ENCODE measurements at places on chromosomes 1 and 21.
A peak's percentile ranks its signal among the peaks of the same experiment; 100 is the strongest.

- peak; percentile 63 for DNase-seq
These were observed 21.3 kb upstream of the COL18A1 start for GRCh38 chr21:45383615-45384201.

- no peak for DNase-seq
These were observed 4.1 kb downstream of the DISC1 start for GRCh38 chr1:231630558-231631205.

DNA sequence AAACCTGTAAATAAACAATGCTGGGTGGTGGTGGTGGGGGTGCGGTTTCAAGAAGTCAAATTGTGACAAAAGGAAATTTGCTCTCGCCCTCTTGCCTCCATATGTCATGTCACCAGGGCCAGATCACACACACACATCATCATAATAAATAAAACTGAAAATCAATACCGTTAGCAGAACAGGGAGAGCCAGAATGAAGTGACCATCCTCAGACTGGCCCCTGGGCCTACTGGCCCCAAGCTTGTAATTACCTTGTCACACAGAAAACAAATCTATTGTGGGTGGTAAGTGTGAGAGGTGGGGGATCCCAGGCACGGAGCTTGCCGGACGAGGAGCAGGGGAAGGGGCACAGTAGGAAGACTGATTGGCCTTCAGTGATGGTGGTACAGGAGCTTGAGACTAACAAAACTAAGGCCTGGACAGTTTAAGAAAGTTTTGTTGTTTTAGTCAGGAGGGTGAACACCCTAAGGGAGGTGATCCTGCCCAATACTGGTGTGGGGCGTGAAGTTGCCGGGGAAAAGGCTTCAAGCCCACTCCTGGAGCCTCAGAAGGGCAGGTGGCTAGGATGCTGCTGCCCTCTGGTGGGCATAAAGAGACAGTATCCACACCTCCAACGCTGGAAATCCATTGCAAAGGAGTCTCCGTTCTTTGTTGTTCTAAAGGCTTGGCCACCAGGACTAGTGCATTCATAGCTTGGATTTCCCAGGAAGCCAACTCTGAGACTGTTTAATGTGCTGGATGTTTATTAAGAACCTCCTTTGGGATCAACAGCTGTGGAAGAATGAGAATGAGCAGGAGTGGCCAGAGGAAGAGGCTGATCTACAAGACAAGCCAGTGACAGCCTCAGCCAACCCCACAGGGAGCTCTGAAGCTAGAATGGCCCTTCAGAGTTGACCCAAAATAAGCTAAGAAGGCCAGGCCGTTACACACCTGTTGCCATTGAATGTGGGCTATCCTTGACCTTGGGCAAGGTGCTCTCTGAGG, 8.1 kb upstream of the C1orf216 start:
- DNase-seq, result no peak

- DNase-seq, result no peak
These were observed 22.5 kb downstream of the ZSCAN20 start for GRCh38 chr1:33494929-33495328.

GRCh38 chr1:114692947-114693346, 2.4 kb downstream of the AMPD1 start:
- no peak for DNase-seq

GRCh38 chr1:198788561-198789064, 149.8 kb downstream of the PTPRC start:
- no peak for DNase-seq

DNA sequence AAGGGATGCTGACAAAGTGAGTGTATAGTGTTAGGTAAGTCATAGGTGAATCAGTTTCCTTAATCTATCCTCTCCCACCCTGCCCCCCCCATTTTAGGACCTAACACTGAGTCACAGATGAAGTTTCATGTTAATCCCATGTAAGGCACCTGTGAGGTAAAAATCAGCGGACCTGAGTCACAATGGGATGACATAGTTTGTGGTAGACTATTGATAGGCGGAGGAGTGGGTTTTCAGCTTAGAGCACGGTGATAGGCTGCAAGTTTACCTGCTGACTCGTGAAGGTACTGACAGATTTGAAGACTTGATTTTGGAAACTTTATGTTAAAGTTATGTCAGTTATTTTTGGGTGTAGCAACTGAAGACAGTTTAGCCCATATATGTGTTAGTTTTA, 1.7 kb downstream of the TOR1AIP1 start:
- DNase-seq, result no peak

DNA sequence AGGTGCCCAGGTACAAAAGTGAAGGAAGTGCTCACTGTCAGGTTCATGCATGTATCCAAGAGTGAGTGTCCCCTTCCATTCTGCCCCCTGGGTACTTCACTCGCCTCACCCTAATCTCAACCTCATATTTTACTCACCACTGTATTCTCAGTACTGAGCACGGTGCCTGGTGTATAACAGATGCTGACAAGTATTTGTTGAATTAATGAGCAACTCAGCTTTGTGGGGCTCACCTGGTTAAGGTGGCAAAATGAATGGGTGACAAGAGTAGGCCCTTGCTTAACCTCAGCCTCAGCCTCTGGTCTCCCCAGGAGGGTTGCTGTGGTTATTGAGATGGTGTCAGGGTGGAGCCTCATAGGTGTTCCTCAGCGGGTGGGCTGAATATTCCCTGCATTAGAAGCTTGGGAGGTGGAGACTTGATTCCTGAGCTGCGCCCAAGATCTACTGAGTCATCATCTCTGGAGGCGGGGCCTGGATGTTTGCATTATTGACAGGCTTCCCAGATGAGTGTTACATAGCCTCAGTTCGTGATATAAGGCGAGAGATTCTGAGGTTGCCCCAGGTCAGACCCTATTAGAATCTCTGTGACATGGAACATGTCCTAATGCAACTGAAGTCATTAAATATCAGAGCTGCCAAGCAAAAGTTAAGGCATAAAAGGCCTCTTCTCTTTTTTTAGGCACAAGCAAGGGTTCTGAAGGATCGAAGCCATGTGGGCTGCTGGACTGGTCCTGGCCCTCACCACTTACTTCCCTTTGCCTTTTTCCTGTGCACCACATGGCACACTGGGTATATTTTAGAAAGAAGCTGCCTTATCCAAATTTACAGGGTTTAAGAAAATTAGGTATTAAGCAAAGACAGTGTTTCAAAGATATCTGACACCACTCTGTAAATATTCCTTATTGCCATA, 39.2 kb downstream of the SYT6 start:
- no peak for DNase-seq

- no peak for DNase-seq
These were observed 488.0 kb downstream of the LMO4 start for GRCh38 chr1:87816646-87817045.

DNA sequence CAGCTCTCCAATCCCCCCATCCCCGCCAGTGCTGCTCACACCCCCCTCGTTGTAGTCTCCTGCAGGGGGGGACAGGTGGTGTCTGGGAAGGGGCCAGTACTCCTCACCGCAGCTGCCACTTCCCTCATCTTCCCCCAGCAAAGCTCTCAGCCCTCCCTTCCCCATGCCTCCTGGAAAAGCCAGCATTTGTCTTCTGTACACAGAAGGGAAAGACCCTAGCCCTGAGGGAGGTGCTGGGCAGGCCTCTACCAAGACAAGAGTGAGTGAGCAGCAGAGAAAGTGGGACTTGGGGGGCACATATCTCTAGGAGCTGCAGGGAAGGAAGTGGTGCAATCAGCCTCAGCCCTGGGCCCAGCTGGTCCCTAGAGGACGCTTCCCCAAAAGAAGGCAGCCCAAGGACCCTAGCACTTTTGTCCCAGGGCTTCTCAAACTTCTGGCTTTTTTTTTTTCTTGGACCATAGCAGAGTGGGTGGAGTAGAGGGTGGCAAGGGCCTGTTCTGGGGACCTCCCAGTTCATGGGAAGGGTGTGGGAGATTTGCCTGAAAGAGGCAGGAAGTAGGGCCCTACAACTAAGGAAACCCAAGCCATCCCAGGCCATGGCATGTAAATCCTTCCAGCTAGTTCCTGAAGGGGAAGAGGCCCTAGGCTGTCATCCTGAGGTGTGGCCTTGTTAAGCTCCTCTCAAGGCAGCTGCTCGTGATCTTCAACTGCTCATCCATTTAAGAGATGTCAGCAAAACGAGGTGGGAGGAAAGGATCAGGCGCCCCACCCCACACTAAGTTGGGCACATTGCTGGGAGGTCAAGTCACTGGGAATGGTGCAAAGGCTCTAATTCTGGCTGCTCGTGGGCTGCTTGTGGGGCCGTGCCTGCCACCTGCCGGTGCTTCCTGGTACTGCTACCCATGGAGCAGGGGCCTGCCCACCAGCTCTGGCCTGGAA, 12.6 kb downstream of the ZC3H12A start:
- peak; percentile 90 for DNase-seq

- DNase-seq, result no peak
These were observed at the start of gene UAP1 for GRCh38 chr1:162561616-162562469. TSS of gene UAP1 (plus strand) at chr1:162561722. CDS start at chr1:162566069, 4,347 bp downstream.

DNA sequence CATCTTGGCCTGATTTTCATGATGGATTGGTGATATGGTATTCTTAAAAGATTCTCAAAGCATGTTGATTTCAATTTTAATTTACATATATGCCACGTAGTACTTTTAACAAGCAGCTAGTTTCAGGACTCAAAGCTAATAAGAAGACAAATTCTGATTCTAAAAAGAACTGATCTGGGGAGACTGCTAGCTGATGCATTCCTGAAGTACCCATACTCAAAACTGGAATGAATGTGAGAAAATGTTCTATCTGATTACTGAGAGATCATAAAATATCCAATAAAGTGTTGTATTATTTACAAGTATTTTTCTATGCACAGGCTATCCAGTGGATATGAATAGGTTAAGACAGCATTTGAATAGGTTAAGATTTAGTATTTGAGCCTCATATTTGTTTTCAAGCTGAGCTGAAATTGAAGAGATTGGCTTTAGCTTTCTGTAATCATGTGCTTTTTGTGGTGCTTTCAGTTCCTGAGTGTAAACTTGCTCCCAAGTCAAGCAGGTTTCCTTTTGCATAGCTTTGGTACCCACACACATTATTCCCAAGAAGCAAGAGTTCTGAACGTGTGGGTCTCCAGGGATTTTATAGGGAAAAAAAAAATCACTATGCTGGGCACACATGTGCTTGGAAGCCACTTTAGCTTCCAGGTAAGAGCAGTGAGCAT, 114.1 kb downstream of the VPS13D start:
- DNase-seq, result no peak

- DNase-seq, result no peak
These were observed 320.1 kb downstream of the TGFB2 start for GRCh38 chr1:218665221-218665620.

DNA sequence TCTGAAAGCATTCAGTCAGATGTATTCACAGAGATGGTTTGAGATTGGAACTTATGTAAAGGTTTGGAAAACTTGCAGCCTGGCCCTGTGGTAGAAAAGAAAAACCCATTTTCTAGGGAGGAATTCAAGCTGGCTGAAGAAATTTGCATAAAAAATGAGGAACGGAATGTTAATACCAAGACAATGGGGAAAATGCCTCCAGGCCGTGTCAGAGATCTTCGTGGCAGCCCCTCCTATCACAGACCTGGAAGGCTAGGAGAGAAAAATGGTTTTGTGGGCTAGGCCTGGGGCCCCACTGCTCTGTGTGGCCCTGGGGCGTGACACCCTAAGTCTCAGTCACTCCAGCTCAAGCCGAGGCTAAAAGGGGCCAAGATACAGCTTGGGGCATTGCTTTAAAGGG, 26.7 kb downstream of the NME7 start:
- DNase-seq, result no peak

DNA sequence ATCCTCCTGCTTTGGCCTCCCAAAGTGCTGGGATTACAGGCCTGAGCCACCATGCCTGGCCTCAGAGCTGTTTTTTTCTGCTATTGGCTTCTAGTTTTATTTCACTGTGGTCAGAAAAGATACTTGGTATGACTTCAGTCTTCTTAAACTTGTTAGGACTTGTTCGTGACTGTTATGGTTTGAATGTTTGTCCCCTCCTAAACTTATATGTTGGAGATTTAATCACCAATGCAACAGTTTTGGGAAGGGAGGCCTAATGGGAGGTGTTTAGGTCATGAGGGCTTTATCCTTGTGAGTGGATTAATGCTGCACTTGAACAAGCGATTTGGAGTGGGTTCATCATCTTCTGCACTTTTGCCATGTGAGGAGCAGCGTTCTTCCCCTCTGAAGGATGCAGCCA, 24.5 kb upstream of the SOD1 start:
- no peak for DNase-seq

DNA sequence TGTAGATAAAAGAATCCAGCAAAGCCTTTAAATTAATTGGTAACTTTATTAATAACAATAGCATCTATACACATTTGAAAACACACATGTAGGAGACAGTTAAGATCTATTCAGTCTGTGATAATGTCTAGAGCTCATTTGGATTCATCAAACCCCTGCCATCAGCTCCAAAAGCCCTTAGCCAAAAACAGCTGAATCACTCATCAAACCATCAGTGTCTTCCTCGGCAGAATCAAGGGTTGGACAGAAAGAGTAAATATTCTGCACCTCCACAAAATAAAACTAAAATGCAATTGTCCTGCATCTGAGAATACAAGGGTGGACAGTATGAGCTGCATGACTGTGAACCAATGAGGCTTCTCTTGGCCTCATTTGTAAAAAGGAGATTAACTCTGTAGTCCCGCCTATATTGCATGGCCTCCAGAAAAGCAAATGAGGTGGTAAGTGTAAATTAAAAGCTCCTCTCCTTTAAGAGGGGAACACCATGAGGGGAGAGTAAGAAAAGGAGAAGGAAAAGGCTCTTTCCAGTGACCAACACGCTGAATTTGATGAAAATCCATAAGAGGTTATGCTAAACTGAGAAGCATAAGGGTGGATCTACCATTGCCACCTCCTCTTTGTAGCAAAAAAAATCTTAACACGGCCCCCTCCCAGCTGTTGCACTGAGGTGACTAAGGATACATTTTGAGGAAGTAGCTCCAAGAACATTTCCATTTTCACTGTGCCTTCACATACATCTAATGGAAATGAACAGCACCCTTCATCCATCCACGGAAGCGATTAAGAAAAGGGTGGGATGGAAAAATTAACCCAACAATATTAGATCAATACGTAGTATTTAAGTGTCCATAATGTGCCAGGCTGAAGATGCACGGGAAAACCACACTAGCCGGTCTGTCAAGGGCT, 14.7 kb upstream of the BOLA1 start:
- DNase-seq, result no peak

DNA sequence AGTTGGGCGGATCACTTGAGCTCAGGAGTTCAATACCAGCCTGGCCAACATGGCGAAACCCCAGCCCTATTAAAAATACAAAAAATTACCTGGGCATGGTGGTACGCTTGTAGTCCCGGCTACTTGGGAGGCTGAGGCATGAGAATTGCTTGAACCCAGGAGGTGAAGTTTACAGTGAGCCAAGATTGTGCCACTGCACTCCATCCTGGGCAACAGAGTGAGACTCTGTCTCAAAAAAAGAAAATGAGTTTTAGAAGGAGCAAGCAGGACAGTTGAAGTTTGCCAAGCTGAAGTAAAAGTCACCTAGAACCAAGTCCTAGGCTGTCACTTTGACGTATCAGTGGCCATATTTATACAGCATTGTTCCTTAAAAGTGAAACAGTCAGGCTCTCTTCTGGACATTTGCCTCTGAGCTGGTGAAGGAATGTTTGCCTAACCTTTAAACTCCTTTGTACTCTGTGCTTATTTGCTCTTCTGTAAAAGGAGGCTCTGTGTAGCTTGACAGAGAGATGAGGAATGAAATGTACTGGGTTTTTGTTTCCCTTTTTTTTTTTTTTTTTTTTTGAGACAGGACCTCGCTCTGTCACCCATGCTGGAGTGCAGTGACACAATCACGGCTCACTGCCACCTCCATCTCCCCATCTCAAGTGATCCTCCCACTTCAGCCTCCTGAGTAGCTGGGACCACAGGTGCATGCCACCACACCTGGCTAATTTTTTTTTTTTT, 2.8 kb downstream of the RAB4A start:
- no peak for DNase-seq

GRCh38 chr1:109539676-109540075, at the start of gene GPR61:
TSS of gene GPR61 (plus strand) at chr1:109539872. CDS start at chr1:109543023, 3,151 bp downstream.
- no peak for DNase-seq

- no peak for DNase-seq
These were observed at the start of gene HPCA for GRCh38 chr1:32886004-32886827. TSS of gene HPCA (plus strand) at chr1:32886491. CDS start at chr1:32888899, 2,408 bp downstream.

GRCh38 chr1:24727501-24728216, 17.6 kb upstream of the CLIC4 start:
- no peak for DNase-seq
